ENCODE measurements at places on chromosomes 5 and 9.

- DNase-seq: no peak
These were observed 48.2 kb downstream of the CXXC5 start for GRCh38 chr5:139696167-139696893.

DNA sequence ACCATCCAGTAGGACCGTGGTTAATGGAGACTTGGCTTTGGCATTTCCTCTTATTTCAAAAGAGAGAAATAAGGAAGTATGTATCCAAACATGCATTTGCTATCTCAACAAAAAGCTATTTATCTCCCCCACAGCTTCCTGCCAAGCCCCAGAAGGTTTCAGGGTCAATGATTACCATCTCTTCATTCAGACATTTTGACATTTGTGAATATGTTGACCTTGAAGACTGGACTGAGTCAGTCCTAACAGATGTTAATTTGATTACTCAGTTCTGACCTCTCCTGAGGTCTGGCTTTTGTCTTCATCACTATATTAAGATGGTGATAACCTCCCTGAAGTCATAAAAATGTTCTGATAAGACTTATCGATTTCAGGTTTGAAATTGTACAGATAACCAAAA lies 479.4 kb downstream of the AGTPBP1 start:
- DNase-seq: no peak

DNA sequence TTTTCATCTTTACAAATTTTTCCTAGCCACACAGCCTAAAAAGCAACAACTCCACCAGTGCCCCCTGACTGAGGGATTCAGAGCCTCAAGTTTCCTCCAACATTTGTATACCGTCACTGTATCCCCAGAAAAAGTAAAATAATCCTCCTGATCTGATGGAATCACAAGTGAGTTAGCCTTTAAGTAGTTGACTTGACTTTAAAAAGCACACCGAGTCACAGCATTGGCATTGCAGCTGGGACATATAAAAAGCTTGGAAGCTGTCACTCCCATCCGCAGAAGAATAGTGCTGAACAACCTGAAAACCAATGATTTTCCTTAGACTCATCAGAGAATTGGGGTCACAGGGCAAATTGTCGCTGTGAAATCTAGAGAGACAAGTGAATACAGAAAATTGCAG lies 41.6 kb upstream of the FBN2 start:
- DNase-seq: no peak

GRCh38 chr5:180201051-180201987 lies 7.7 kb downstream of the RASGEF1C start:
- no peak for DNase-seq

GRCh38 chr9:22171691-22172090 lies 162.6 kb upstream of the CDKN2B start:
- no peak for DNase-seq

DNA sequence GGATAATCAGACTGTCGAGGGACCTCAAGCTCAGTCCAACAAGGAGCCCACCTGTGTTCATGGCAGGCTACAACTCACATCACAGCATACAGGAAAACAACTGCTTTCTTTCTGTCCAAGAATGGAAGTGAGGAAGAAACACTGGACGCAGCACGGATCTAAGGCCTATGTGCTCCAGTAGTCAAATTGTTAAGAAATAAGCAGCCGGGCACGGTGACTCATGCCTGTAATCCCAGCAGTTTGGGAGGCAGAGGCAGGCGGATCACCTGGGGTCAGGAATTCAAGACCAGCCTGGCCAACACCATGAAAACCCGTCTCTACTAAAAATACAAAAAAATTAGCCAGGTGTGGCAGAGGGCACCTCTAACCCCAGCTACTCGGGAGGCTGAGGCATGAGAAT lies 427.8 kb downstream of the BNC2 start:
- no peak for DNase-seq

- DNase-seq: no peak
These were observed 9.2 kb upstream of the ZNF354A start for GRCh38 chr5:178739452-178740180.

GRCh38 chr5:159817262-159818029 lies 98.8 kb upstream of the ADRA1B start:
- no peak for DNase-seq

GRCh38 chr5:50822761-50823160 lies 156.3 kb downstream of the PARP8 start:
- no peak for DNase-seq

DNA sequence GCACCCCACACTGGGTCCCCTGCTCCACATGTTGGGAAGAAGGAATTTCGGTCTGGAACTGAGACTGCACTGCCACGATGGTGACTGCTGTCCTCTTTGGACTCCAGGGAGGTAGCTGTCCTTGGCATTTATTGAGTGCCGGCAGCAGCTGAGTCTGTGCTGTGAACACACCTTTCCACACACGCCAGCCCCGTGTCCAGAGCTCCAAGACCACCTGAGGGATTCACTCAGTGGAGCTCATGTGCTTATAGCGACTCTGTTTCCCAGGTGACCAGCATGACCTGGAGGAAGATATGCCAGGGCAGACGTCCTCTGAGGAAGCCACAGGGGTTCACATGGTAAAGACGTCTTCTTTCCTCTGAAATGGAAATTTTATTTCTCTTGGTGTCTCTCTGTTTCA lies 33.2 kb upstream of the FLT4 start:
- DNase-seq: no peak

DNA sequence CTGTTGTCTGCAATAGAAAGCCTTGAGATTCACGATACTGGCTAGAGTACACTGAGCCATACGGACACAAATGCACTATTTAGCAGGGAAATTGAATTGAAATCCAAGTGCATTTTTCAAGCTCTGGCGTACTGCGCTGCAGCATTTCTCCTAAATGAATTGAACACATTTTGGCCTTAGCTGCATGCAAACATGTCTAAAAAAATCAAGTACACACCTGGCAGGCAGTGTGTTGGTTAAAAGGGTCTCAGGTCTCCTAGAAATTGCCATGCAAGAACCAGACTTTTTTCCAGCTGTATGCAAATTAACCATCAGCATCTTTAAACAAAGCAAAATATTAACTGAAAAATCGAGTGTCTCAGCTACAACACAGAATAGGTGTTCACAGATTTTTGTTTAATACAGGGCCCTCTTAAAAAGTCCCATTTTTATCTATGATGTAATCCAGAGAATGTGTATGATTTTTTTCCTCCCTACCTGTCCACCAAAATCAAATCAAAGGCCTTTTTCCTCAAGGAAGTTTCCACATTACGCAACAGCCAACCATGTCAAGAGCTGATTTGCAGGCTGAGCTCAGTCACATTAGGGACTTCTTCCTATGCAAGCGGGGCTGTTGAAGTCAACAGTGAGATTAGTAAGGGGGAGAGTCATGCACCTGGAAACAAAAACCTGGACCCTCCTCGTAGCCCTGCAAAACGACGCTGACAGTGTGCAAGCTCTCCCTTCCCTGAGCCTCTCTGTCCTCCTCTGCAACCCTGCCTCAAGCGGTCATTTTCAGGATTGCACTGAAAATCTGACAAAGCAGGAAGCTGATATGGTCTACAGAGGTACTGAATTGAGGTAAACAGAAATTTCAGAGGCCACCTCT lies 14.1 kb upstream of the SFXN1 start:
- DNase-seq: peak; percentile 38

DNA sequence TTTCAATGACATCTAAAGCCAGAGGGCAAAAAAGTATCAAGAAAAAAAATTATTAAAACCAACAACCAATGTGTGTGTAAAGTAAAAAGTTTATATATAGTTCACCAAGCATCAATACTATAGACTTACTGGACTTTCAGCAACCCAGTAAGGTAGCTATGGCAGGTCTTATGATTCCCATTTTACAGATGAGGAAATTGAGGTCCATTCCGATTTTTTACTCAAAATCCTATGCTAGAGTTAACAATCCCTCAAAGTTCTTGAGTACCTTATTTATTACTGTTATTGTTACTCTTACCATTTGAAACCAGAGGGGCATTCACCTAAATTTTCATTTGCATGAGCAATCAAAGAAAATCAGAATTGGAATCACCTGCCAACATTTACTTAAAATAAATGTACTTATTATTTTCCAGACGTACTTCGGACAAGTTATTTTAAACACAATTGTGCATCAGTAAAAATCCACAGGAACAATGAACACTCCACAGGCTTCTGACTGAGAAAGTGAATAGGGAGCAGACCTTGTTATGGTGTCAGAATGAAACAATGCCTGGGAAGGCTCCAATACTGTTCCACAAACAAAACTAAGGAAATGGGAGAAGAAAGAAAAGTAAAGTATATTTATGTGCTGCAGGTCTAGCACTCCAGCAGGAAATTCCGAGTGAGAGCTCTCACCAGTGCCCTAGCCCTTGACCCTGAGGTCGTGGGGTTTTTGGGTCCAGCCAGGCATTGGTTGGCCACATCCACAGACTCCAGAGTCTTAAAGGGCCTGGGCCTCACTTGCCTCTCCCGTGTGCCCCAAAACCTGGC lies 229.9 kb downstream of the PIK3R1 start:
- DNase-seq: no peak
